Activated CD4-positive, alpha-beta T cell treated with anti-CD3 and anti-CD28 coated beads, Interleukin-2, amount 10 ng/mL, durations not matched to agents 24 days and 14 days (primary cell): ENCODE measurements at places on chromosomes 3 and 15. TPM values are rescaled to one million over a fixed set of nuclear protein-coding genes. Genes with fewer than 3 reads are reported as not detected.

The NDN gene
- total RNA-seq, result 3.1 and 3.6 TPM in 2 replicates

DNA sequence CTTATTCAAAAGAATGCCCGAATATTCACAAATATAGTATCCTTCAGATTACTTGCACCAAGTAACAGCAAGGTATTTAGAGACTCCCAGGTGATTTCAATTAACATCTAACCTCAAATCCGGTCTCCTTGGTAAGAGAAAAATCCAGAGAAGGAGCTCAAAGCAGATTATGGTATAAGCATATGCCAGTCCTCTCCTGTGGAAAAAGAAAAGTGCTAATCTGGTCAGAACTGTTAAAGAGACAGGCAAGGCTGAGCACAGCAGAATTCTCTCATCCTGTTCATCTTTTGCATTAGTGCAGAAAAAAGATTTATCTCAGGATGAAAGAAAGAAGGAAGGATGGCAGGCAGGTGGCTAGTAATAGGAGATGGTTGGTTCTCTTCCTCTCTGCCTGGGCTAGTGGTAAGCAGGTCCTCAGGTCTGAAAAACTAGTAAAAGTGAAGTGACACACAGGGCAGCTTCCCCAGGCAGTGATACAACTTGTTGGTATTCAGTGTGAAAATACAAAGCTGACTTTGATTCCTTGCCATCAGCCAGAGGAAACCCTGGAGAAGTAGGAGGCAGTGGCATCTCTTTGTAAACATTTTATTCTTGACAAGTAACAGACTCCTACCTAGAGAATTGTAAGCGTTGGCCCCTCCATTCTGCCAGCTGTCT is 14.2 kb downstream of the ATXN7 start:
- H3K36me3 ChIP-seq, result peaks cover 2% of the 10 kb centered on the region
- H3K27me3 ChIP-seq, result no peaks in the 10 kb centered on the region
- H3K27ac ChIP-seq, result peak overlapping the region; percentile 16

The CFAP161 gene
- total RNA-seq, result not detected in 2 replicates

The SAMD7 gene
- total RNA-seq, result not detected in 2 replicates

DNA sequence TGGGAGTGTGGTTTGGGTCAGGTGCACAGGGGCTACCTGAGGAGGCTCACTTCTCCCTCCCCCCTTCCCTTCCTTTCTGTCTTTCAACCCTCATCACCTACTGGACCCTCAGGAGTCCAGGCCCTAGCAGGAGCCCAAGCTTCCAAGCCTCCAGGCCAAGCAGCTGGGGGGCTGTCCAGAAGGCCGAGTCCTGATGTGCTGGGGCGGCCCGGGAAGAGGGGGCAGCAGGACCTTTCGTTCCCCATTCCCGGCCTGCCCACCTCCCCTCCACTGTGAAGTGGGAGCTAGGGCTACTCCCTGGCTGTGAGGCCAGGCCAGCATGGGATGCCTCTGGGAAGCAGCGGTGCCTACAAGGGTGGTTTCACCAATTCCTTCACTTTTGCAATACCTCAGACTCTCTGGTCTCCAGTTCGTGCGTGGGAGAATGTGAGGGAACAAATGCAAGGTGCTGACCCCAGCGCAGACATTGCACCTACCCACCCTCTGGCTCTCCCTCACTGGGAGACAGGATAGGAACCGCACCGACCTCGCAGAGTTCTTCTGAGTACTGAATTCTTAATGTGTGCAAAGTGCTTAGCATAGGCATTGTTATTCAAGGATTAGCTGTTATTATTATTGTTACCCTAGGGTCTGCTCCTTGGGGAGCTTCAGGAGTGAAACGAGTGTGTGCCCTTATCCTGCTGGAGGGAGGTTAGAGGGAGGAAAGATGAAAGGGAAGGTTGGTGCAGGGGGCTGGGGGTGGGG is 2.5 kb downstream of the EPHB3 start:
- H3K4me1 ChIP-seq, result peaks cover 13% of the 10 kb centered on the region
- H3K4me3 ChIP-seq, result no peak overlapping the region
- H3K27ac ChIP-seq, result no peak overlapping the region
- peaks cover 58% of the 10 kb centered on the region for H3K27me3 ChIP-seq
- no peaks in the 10 kb centered on the region for H3K36me3 ChIP-seq

GRCh38 chr3:14227856-14228255 is 49.2 kb downstream of the LSM3 start:
- H3K4me3 ChIP-seq, result no peak overlapping the region
- H3K4me1 ChIP-seq, result peaks cover 4% of the 10 kb centered on the region
- H3K27me3 ChIP-seq, result peaks cover 25% of the 10 kb centered on the region
- DNase-seq, result no peak
- H3K27ac ChIP-seq, result no peak overlapping the region

The NR2C2 gene
- total RNA-seq, result 48.8 and 52.5 TPM in 2 replicates

DNA sequence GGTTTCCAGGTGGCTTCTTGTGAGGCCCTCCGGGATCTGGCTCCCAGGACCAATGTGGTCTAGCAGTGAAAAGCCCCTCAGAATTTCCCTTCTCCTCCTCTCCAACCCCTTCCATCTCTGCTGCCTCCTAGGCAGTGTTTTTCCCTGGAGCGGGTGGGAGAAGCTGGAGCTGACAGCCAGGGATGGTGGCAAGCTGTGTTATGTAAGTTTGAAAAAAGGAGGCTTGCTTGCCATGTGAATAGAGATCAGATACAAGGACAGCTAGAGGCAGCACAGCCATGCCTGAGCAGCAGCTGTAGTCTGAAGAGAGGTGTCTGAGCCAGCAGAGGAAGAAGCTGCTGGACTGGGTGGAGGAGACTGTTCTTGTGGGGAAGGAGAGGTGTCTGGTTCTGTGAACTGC is 20.6 kb downstream of the SNAPC5 start:
- H3K4me3 ChIP-seq, result no peak overlapping the region
- H3K36me3 ChIP-seq, result peaks cover 22% of the 10 kb centered on the region
- peaks cover 42% of the 10 kb centered on the region for H3K4me1 ChIP-seq
- DNase-seq, result no peak
- H3K27me3 ChIP-seq, result no peaks in the 10 kb centered on the region

DNA sequence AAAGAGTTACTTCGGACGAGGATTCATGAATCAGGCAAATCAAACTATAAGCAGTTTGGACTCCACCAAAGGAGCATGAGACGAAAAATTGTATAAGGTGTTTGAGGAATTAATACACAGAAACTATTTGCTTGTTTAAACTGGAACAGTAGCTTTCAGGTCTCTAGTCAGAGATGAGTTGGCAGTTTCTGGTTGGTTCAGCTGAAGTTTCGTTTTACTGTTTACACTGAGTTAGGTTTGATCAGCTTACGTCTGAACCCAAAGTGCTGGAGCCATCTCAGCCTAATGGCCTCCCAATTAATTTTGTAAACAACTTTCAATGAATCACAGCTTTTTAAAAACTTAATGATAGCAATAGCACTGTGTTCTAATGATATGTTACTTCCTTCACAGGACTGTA is 703.7 kb downstream of the NLGN1 start:
- no peak for DNase-seq
- no peaks in the 10 kb centered on the region for H3K4me1 ChIP-seq
- no peaks in the 10 kb centered on the region for H3K27me3 ChIP-seq
- H3K4me3 ChIP-seq, result no peak overlapping the region

The STRC gene
- total RNA-seq, result 0.05 and 0.45 TPM in 2 replicates

The NOX5 gene
- not detected in 2 replicates for total RNA-seq

DNA sequence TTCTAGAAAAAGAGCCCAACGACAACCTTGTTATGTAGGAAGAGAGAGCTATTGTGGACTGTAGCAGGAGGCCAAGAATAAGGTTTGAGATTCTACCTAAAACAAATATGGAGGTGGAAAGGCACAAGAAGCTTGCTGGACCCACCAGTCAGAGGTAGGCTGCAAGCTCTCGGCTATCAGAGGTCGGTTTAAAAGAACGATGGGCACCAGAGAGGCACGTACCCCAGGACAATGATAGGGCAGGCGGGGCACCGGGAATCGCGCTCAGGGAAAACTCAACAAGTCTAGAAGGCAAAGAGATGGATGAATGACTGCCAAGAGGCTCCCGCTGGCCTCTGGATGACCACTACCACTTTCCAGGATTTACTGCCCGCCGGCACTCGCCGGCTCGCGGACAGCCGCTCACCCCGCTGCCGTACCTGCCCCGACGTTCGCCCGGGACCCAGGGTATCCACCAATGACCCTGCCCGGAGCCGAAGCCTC is 1.1 kb downstream of the HDGFL3 start:
- peaks cover 29% of the 10 kb centered on the region for H3K27me3 ChIP-seq
- no peak for DNase-seq
- H3K27ac ChIP-seq, result peak overlapping the region; percentile 91
- H3K4me3 ChIP-seq, result peak overlapping the region; percentile 90
- H3K36me3 ChIP-seq, result peaks cover 5% of the 10 kb centered on the region

DNA sequence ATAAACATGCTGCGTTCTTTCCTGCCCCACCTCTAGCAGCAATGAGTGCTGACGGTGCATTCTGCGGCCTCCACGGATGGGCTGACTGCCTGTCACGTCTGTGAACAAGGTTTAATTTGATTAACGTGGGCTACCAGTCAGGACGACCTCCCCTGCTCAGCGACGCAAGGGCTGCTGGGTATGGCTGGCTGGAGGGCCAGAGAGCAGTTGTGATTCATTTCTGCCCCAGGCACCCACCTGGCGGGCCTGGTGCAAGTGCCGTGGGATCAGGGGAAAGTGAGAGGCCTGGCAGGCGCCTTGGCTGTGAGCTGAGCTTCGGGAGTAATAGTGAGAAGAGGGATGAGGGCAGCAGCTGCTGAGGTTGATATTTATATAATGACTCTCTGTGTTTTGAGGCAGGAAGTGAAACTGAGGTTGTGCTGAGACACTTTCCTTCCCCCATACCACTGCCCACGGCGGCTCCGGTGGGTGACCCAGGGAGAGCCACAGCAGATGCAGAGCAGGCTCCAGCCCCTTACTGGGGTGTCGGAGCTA is 190.4 kb upstream of the BCL6 start:
- peaks cover 28% of the 10 kb centered on the region for H3K4me1 ChIP-seq
- peak overlapping the region; percentile 43 for H3K4me3 ChIP-seq
- no peaks in the 10 kb centered on the region for H3K36me3 ChIP-seq
- DNase-seq, result peak; percentile 74

GRCh38 chr3:74301056-74301455 is 313.4 kb downstream of the CNTN3 start:
- H3K4me3 ChIP-seq, result no peak overlapping the region
- no peaks in the 10 kb centered on the region for H3K27me3 ChIP-seq
- H3K27ac ChIP-seq, result no peak overlapping the region
- H3K4me1 ChIP-seq, result no peaks in the 10 kb centered on the region

DNA sequence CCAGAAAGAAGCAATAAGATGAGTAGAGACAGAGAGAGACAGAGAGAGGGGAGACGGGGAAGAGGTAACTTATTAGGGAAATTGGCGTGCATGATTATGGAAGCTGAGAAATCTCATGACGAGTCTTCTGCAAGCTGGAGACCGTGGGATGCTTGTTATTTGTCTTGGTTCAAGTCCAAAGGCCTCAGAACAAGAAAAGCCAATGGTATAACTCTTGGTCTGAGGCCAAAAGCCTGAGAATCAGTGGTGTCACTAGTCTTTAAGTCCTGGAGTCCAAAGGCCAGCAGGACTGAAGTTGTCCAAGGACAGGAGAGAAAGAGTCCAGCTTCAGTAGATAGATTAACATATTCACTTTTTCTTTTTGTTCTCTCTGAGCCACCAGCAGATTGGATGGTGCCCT is 613.6 kb downstream of the CADM2 start:
- DNase-seq, result no peak
- no peaks in the 10 kb centered on the region for H3K4me1 ChIP-seq
- no peak overlapping the region for H3K4me3 ChIP-seq
- H3K36me3 ChIP-seq, result no peaks in the 10 kb centered on the region
- H3K27me3 ChIP-seq, result no peaks in the 10 kb centered on the region
- H3K27ac ChIP-seq, result no peak overlapping the region

DNA sequence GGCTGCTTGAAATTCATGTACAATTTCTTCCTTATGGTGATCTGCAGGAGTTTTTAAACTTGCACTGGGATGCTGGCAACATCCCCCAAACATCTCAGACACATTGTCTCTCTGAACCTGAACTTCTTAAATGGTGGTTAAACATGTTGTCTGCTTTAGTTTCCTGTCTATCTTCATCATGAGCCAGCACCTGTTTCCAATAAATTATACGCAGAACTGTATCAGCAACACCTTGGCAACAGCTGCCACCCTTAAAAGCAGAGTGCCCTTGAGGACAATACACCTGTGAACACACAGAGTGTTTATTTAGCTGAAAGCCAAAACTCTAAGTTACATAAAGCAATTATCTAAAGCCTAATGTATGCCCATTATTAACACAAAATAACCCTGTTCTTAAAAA is 242.9 kb downstream of the WNT5A start:
- H3K27me3 ChIP-seq, result no peaks in the 10 kb centered on the region
- H3K36me3 ChIP-seq, result no peaks in the 10 kb centered on the region
- H3K27ac ChIP-seq, result no peak overlapping the region
- no peaks in the 10 kb centered on the region for H3K4me1 ChIP-seq
- DNase-seq, result peak; percentile 3
- H3K4me3 ChIP-seq, result no peak overlapping the region

- H3K27ac ChIP-seq, result no peak overlapping the region
- H3K4me1 ChIP-seq, result no peaks in the 10 kb centered on the region
- no peaks in the 10 kb centered on the region for H3K36me3 ChIP-seq
- no peak overlapping the region for H3K4me3 ChIP-seq
Measured at GRCh38 chr3:38582316-38582715, 67.2 kb downstream of the SCN5A start.

DNA sequence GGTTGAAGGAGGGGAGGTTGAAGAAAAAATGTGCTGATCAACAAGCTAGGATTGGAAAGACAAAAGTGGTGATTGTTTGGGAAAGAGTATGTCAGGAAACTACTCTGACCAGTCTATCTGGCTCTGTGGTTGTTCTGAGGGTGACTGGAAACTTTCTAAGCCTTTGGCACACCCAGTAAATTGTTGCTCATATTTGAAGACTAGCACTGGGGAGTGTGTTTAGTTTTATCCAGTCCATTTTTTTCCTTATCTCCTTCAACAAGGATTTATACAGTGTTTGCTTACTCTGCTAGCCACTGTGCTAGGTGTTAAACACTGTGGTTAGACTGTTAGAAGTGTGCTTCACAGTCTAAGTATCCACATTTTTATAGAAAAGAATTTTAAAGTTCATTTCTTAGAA is 28.8 kb downstream of the PPM1L start:
- H3K4me3 ChIP-seq, result no peak overlapping the region
- DNase-seq, result no peak
- peaks cover 12% of the 10 kb centered on the region for H3K27me3 ChIP-seq

DNA sequence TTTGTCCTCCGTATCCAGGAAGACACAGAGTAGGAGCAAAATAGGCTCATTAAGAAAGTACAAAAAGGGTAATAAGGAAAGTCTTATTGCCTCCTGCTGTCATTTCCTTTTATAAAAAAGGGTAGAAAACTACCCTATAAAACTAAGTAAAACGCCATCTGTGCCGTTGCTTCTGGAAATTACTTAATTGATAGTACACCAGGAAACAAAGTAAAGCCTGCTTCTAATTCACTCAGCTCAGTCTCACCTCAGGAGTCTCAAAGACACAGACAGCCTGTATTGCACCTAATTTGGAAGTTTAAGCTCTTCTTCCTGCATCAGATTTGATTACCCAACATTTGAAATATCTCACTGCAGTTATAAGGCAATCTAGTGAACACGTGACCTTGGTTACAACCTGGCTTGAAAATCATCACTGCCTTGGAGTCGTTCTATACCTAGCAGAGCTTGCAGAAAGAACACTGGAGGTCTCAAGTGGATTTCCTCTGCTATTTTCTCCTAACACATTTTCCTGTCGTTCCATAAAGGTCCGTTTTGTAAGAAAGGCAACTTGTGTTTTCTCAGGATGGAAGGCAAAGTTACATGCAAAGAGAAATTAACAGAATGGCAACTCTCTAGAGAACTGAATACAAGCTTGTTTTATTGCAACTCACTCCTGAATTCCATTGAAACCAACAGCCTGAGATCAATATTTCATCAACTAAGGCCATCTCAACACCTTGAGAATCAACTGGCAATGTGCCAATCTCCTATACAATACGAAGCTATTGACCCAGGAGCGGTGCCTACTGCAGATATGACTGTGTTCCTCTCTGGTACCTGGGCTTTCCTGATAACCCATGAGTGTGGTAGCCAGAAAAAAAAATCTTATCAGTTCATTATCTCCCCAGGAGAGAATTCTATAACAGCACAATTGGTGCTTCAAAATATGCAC is 203.3 kb upstream of the LMCD1 start:
- H3K36me3 ChIP-seq, result no peaks in the 10 kb centered on the region
- H3K27me3 ChIP-seq, result peaks cover 5% of the 10 kb centered on the region
- no peak for DNase-seq
- no peak overlapping the region for H3K27ac ChIP-seq
